Fibroblast of skin of abdomen (primary cell): ENCODE measurements at places on chromosomes 7 and 10.

- peak; percentile 27 for DNase-seq
These were observed 65.9 kb upstream of the CC2D2B start for GRCh38 chr10:95841661-95842498.

- no peak for DNase-seq
These were observed 7.1 kb downstream of the ZNF511 start for GRCh38 chr10:133315847-133316246.

DNA sequence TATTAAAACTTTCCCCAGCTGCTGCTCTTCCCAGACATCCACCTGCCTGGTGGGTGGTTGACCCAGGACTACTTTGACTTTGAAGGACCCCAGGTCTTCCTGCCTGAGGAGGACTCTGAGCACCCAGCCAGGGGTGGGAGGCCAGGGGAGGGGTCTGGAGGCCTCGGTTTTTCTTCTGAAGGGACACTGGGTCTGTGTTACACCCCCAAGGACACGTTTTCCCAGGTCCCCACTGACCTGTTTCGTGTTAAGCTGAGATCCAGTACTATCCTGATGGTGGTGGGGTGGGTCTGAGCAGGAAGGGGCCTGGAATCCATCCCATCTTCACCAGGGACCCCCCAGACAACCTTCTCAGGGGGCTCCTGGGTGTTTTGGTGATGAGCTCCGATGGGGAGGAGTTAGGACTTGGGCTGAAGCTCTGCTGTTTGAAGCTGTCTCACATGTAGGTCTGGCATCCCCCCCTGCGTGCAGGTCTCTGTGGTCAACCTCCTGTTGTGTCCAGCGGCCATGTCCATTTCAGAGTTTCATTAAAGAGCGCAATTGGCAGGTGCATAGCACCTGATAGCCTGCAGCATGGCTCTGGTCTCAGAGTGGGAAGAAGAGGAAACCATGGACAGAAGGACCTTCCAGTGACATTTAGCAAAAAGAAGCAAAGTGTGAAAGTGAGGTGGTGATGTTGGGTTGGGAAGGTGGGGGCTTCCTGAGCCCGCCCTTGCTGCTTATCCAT lies 3.5 kb downstream of the JAKMIP3 start:
- no peak for DNase-seq

- no peak for DNase-seq
These were observed 30.9 kb downstream of the TRIM8 start for GRCh38 chr10:102675011-102675665.

DNA sequence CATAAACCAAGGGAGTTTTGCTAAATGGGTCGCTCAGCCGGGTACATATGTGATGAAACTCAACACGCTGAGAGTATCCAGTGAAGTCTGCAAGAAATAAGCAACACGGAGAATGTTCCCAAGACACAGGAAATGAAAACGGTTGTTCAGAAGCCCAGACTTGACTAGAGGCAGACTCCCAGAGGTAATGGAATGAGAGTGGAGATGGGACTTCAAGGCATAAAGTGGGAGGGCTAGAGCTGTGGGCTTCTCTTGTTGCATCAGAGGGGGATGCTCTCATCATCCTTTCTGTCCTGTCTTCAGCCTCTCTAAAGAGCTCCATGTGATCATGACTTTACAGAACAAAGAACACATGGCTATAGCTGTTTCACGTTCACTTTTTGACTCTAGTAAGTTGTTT lies 88.3 kb downstream of the BAMBI start:
- DNase-seq, result no peak

DNA sequence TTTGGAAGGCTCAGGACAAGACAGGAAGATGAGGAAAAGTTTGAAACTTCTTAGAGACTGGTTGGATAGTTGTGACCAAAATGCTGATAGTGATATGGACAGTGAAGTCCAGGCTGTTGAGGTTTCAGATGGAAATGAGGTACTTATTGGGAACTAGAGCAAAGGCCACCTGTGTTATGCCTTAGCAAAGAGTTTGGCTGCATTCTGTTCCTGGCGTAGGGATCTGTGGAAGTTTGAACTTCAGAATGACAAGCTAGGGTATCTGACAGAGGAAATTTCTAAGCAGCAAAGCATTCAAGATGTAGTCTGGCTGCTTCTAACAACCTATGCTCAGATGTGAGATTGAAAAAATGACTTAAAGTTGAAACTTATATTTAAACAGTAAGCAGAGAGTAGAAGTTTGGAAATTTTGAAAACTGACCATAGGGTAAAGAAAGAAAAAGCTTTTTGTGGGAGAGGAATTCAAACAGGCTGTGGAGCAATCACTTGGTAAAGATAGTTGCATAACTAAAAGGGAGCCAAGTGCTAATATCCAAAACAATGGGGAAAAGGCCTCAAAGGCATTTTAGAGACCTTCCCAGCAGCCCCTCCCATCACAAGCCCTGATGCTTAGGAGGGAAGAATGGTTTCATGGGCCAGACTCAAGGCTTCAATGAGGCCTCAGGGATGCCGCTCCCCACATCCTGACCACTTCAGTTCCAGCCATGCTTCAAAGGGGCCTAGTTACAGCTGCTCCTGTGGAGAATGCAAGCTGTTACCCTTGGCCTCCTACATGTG lies 415.1 kb downstream of the INHBA start:
- DNase-seq, result no peak

DNA sequence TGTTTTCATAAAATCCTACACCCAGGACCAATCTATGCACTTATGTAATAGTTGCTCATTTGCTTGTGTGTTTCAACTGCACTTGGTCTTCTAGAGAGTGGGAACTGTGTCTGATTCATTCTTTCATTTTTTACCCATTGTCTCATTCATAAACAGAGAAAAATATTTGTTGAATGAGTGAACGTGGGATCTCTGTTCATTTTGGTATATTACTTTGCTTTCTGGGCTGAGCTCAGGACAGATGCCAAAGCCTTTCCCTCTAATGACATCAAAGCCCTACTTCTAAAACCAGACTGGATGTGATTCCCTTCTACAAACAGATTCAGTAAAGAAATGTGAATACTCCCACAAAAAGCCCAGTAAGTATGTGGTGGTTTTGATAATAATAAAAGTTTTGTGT lies 145.2 kb downstream of the ST7 start:
- peak; percentile 94 for DNase-seq

DNA sequence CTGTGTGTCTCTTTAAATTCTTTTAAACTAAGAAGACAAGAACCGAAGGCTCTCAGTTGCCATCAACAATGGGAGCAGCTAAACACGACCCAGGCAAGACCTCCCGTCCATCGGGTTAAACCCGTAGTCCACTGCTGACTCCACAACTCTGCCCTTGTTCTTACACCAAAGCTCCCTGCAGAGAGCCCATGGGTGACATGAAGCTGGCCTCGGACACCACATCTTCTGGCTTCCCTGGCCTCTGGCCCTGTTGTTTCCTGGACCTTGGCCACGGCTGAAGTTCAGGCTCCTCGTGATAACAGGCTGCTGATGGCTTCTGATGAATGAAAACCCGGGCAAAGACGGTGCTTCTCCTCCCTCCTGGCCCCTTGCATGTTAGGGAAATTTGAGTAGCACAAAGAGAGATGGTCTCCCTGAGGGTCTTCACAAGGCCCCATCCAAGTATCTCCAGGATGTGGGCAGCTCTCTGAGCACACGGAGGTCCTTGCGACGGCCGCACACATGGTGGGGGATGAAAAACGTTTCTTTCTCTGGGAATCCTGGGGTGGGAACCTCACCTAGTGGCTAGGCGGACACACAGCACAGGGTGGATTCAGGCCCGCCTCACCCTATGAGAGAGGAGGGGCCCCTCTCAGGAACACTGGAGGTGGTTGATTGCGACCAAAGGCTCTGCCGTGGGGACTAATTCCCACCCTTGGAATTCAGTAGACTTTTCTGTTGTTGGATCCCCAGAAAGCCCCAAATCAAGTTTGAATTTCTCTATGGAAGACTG lies 271.1 kb downstream of the ADARB2 start:
- no peak for DNase-seq

DNA sequence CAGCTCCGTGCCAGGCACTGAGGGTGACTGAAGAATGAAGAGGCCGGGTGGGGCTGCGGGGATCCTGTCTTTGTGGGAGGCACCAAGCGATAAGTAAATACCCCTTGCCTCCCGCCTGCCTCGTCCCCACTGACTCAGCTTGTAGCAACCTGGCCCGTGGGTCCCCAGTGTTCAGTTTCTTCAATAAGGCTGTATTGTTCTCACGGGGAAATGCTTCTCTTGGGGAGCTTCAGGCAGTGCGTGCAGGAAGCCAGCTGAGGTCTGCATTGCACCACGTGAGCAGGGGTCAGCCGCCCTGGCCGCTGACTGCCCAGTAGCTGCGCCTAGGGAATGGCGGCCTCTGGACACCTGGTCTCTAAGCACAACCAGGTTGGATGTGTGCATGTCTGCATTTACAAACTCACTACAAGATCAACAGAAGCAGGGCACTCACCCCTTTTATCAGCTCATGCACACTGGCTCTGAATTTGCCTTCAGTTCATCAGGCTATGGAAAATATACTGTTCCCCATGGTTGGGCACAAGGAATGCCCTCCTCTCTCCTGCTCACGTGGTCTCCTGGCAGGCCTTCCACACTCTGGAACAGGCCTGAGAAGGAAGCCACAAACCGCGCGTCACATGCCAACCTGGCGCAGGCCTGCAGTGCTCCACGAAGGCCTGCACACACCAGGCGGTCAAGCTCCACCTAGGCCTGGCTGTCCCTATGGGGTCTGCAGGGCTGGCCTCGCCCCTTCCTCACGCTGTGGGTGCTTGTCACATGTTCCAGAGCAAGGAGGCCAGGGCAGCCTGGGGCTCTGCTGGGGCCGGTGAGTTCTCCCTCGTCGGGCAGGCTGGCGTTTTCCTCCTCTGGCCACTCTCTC lies 135.7 kb upstream of the RNF32 start:
- DNase-seq, result no peak

GRCh38 chr7:7843972-7844371 lies 124.6 kb upstream of the GLCCI1 start:
- DNase-seq, result no peak

- DNase-seq, result no peak
These were observed 30.4 kb downstream of the VPS50 start for GRCh38 chr7:93262535-93262934.

DNA sequence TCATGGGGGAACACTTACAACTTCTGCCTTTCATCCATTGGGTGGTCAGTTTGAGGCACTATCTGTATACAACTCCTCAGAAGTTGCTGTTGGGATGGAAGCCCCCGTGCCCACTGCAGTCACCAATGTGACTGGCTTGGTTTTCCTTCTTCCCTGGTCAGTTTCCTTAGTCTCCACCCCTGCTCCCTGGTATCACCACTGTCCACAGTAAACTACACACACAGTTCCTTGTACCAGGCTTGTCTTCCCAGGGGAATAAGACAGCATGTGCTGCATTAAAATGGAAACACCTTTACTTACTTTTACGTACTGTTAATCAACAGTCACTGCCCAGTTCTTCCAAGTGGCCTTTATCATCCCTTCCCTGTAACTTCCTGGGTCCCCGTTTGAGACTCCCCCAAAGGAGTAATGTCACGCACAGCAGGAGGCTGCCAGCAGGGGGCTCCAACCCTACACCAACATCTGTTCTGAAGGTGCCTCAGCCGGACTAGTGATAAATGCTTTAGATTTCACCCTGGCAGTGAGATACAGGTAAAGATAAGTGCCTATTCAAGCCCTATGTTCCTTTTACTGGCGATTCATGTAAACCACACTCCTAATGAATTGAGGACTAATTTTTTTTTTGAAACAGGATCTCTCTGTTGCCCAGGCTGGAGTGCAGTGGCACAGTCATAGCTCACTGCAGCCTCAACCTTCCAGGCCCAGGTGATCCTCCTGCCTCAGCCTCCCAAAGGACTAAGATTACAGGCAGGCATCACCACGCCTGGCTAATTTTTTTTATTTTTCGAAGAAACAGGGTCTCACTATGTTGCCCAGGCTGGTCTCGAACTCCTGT lies 45.3 kb upstream of the PIK3AP1 start:
- DNase-seq, result peak; percentile 37

GRCh38 chr7:51311166-51311565 lies 5.4 kb downstream of the COBL start:
- no peak for DNase-seq

DNA sequence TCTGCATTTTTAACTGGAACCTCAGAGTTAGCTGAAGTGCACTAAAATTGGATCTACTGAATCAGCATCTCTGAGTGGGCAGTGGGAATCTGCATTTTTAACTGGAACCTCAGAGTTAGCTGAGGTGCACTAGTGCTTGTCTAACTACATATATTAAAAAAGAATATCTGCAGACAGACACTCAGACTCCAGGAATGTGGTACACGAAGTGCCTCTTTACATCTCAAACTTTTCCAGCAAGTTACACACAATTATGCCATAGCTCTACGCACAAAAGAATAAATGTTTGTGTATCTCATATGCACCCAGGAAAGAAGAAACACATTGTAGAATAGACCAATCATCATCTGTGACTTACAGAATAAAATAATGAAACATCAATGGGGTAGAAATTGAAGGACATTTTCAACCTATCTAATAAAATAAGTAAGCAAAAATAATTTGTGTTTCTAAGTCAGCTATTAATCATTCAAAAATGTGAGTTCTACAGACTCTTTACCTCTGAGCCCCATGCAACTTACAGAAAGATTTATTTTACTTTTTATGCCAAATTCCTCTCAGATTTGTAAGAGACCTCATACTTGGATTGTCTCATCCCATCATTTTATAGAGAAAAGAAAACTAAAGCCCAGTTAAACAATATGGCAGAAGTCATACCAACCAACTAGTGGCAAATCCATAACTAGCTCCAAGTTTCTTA lies 28.3 kb downstream of the PPP1R3A start:
- DNase-seq, result peak; percentile 76

DNA sequence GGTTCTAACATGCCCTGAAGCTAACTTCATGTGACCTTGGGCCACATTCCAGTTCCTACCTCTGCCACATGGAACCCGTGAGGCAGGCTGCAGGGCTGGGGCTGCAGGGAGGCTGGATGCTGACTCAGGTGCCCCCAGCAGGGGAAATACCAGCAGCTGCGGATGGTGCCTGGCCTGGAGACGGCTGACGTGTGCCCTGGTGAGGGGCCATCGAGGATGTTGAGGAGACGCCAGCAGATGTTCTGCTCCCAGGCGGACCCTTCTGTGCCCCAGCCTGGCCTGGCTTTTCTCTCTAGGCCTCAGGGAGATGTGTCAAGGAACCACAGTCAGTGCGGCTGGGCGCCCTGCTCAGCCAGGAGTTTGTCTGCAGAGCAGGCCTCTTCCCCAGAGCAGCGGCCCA lies 8.8 kb downstream of the BAG3 start:
- DNase-seq, result no peak

GRCh38 chr7:42134276-42134876 lies 102.6 kb downstream of the GLI3 start:
- DNase-seq, result no peak

DNA sequence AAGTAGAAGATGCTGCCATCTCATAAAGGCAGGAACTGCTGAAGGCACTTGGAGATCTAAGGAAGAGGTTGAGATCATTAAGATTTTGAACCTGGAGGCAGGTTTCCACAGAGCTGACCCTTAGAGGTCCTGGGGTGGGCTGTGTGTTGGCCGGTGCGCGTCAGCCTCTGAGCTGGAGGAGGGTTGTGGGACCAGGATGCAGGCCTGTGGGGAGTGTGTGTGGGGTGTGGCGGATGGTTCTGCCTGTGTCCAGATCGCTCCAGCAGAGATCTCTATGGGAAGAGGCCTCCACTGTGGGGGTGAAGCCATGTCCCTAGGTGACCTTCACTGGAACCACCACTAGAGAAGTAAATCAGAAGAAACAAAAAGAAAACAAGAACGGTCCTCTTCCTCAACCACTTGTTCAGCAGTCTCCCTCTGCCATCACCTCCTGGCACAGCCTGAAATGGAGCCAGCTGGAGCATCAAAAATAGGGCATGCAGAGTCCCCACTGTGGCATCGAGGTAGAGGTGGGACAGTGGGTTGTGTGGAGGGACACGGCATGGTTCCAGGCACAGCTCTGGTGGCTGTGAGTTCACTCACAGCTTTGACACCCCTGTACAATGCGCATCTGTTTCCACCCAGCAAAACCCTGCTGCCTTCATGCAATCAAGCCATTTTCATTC lies 453.8 kb downstream of the TCERG1L start:
- DNase-seq, result no peak
